Suppressor macrophage (primary cell): ENCODE measurements at places on chromosomes 4 and X.

DNA sequence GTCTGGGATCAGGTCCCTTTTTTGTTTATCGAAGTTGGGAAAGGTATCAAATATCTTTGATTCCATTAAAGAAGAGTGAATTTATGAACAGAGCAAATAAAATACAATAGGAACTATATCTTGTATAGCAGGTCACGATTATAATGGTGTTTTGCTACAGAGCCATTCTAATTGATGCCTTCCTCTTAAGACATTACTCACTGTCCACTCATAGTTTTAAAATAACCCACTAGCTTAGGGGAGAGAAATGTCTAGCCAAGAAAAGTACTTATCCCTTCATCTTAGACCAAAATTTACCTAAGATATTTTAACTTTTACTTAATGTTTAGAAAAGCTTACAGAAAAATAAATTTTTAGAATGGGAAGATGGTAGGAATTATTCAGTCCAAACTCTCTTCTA lies 112.0 kb upstream of the PABPC4L start:
- DNase-seq = no peak

GRCh38 chr4:151436093-151436518 lies 27.1 kb downstream of the FHIP1A start:
- DNase-seq = no peak

GRCh38 chr4:25727711-25728493 lies 72.3 kb downstream of the SLC34A2 start:
- DNase-seq = no peak

- DNase-seq = no peak
Measured at GRCh38 chr4:99361268-99361898, 8.8 kb upstream of the ADH1C start.

- no peak for DNase-seq
Measured at GRCh38 chr4:168646001-168646768, 149.3 kb downstream of the PALLD start.

DNA sequence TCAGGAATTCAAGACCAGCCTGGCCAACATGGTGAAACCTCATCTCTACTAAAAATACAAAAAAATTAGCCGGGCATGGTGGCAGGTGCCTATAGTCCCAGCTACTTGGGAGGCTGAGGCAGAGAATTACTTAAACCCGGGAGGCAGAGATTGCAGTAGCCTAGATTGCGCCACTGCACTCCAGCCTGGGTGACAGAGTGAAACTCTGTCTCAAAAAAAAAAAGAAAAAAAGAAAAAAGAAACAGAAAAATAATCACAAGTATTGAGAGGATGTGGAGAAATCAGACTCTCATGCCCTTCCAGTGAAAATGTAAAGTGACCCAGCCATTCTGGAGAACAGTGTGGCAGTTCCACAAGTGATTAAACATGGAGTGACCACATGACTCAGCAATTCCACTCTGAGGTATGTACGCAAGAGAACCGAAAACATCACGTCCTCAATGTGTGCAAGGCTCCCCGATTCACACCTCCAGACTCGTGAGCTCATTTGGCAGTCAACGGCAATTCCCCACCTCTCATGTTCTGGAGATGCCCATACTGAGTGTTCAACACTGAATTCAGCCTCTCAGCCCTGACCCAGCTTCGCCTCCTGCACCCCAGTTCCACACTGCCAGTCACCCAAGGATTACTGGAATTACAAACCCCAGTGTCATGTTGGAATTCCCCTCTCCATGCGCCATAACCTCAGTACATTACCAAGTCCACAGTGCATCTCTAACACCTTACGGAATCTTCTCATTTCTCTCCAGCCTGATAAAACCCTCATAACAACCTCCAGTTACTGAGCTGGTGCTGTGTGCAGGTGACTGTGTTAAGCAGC lies 21.1 kb downstream of the ACOX3 start:
- DNase-seq = peak; percentile 59

DNA sequence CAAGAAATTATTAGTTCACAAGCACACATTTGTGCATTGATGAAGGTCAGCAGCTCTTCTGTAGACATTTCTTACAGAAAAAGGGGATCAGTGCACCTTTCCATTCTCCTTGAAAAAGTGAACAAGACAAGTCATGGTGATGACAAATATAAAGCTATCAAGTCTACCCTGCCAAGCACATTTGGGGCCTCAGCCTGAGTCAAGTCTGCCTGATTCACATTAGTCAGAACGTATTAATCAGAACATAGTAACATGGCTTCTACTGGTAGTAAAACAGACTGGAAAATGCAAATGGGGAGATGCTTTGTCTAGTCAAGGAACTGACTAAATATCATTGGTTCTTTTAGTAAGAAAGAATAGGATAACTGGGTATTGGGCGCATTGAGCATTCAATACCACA lies 2305.1 kb downstream of the PCDH7 start:
- DNase-seq = no peak

DNA sequence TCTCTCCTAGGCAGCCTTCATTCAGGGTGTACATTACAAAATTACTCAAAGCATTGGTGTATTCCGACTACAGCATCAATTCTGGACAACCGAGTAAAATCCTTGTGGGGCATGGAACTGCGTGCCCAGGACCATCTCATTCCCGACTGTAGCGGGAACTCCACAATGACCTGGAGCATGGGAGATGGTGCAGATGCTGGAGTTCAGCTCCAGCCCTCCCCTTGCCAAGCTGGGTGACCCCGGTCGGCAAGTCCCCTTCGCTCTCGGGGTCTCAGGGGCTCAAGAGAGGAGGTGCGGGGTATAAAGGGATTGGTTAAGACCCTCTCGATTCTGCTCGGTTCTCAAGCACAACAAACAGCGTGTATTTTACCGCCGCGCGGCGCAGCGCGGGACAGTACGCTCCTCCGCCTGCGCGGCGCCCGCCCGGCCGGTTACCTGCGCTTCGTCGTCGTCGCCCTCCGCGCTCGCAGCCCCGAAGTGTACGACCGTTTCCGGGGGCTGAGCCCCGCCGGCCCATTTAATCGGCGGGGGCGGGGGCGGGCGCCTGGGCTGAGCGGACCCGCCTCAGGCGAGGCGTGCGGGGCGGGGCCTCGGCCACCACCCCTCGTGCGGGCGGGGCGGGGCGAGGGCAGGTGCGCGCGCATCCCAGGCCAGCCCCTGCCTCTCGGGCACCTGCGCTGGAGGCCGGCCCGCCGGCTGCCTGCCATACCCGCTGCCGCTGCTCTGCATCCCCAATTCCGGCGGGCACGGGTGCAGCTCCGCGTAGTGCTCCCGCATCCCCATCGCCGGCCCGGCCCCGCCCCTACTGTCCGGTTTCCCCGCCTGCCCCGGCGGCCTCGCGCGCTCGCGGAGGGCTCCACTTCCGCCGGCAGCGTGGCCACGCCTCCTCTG lies at the start of gene G6PD:
G6PD (minus strand) TSS at position 493 of the 891 bp plus-strand sequence. CDS start 691 bp downstream, outside the sequence.
- DNase-seq = peak; percentile 75

DNA sequence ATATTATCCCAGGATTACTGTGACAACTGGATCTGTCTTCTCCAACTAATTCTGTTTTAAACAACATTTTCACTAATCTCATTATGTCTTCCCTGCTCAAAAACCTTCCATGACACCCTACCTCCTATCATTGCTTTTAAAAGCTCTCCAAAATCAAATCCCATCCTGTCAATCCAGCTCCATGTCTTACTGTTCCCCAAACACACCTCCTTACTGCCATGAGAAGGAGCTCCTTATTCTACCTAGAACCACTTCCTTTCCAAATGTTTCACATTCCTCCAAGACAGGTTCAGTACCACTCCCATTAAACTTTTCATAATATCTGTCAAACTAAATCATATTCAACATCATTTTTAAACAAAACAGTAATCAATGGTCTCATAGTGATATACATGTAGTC lies 66.9 kb upstream of the WDR17 start:
- peak; percentile 3 for DNase-seq

GRCh38 chr4:2794486-2795299 lies 1.8 kb downstream of the SH3BP2 start:
- DNase-seq = peak; percentile 93

GRCh38 chr4:171288816-171289432 lies 524.3 kb upstream of the GALNTL6 start:
- DNase-seq = no peak

GRCh38 chr4:64000241-64000640 lies 409.0 kb downstream of the TECRL start:
- no peak for DNase-seq
